ENCODE measurements at places on chromosomes 7 and 10. TPM values are rescaled to one million over a fixed set of nuclear protein-coding genes. Genes with fewer than 3 reads are reported as not detected.

CYP3A4 gene
- total RNA-seq: not detected

DNA sequence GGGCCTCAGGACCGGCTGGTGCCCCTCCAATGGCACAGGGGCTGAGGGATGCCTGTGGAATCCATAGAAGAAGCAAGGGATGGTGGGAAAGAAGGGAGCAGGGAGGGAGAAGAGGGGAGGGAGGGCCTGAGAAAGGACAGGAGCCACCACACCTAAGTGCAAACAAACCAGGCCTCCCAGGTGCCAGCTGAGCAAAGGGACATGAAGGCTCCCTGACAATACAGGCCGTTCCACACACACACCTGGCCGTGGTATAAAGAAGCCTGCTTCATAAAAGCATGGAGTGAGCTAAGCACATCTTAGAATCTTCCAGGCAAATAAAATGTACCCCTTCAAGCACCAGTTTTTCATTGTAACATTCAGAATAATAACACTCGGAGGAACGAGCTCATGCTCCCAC lies 54.0 kb downstream of the OAT start:
- no peak overlapping the region for H3K4me3 ChIP-seq
- H3K4me1 ChIP-seq: no peaks in the 10 kb centered on the region
- no peak overlapping the region for H3K27ac ChIP-seq
- H3K36me3 ChIP-seq: no peaks in the 10 kb centered on the region

IFIT1 gene
- total RNA-seq: 2.4 TPM

DNA sequence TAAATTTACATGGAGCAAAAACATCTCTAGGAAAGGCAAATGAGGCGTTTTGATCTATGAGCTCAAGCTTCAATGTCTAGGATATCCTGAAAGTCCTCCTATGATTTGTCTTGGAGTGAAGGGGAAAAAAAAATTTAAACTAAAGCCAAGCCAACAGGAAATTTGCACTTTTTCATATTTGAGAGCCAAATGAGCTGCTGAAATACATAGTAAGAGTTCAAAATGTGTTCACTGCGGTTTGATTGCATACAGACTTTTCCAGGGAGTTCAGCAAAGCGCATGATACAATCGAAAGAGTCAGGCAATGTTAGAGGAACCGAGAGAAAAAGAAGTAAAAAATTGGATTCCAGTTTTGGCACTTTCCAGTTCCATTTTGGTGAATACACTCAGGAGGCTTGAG lies 633.4 kb upstream of the MGMT start:
- no peak for DNase-seq
- no peaks in the 10 kb centered on the region for H3K4me1 ChIP-seq
- H3K36me3 ChIP-seq: no peaks in the 10 kb centered on the region
- peaks cover 9% of the 10 kb centered on the region for H3K27me3 ChIP-seq
- no peak overlapping the region for H3K27ac ChIP-seq

GRCh38 chr7:96826089-96826488 lies 116.4 kb upstream of the SEM1 start:
- no peak overlapping the region for H3K4me3 ChIP-seq
- no peak overlapping the region for H3K27ac ChIP-seq
- H3K27me3 ChIP-seq: no peaks in the 10 kb centered on the region
- H3K36me3 ChIP-seq: no peaks in the 10 kb centered on the region

DNA sequence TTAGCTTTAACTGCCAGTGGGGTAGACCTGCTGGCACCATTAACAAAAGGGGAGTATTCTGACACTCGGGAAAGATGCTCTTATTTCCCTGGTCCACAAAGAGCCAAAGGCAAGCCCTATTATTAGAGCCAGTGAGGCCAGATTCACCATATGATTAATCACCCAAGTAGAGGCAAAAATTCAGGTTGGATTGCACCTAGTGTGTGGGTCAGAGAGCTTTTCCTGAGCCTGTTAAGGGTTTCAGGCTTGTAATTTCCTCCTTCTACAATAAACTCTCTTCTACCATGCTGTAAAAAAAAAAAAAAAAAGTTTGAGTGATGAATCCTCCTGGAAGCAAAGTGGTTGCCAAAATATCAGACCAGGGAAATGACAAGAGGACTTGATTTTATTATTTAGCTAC lies 163.5 kb downstream of the MBL2 start:
- H3K27me3 ChIP-seq: no peaks in the 10 kb centered on the region
- H3K27ac ChIP-seq: no peak overlapping the region
- DNase-seq: no peak
- no peak overlapping the region for H3K4me3 ChIP-seq
- H3K4me1 ChIP-seq: no peaks in the 10 kb centered on the region

SORBS1 gene
- total RNA-seq: 0.56 TPM

RNLS gene
- 8.1 TPM for total RNA-seq

GRCh38 chr7:121741896-121742295 lies 131.1 kb upstream of the PTPRZ1 start:
- no peaks in the 10 kb centered on the region for H3K4me1 ChIP-seq
- H3K27ac ChIP-seq: no peak overlapping the region
- no peaks in the 10 kb centered on the region for H3K36me3 ChIP-seq
- H3K4me3 ChIP-seq: no peak overlapping the region
- no peak for DNase-seq

DNA sequence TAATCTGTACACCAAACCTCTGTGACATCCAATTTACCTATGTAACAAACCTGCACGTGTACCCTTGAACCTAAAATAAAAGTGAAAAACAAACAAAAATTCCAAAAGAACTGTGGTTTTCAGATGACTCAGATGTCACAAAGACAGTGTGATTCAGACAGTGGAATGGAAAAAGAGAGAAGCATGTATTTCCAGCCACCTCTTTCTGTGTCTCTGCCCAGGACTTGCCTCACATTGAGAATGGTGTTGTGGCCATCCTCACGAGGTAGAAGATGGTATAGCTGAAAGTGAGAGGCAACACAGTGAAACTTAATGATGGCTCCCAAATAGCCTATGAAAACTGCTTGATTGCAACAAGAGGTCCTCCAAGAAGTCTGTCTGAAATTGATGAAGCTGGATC lies 78.0 kb downstream of the ARL5B start:
- H3K27ac ChIP-seq: no peak overlapping the region
- H3K4me1 ChIP-seq: no peaks in the 10 kb centered on the region
- no peaks in the 10 kb centered on the region for H3K27me3 ChIP-seq
- no peaks in the 10 kb centered on the region for H3K36me3 ChIP-seq
- no peak for DNase-seq
- H3K4me3 ChIP-seq: no peak overlapping the region

DNA sequence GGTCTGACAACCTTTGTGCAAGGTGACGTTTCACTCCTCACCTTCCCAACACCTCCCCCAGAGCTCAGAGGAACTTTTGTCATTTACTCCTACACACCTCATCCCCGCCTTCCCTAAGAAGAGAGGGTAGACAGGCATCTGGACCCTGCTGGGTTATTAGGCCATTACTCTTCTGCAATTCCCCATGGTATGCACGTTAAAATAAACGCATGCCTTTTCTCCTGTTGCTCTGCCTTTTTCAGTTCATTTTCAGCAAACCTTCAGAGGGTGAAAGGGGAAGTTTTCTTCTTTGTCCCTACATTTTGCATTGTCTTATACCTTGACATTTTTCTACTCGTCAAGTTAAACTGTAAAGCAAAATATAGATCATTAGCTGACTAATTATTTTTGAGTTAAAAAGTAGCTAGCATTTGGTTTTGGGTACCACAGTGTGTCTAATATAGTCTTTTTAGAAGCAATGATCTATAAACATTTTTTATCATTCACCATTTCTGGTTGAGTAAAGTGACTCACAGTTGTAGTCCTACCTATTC lies 10.5 kb upstream of the EDRF1 start:
- no peaks in the 10 kb centered on the region for H3K4me1 ChIP-seq
- no peak for DNase-seq
- no peaks in the 10 kb centered on the region for H3K36me3 ChIP-seq

- H3K4me1 ChIP-seq: peaks cover 2% of the 10 kb centered on the region
- H3K27me3 ChIP-seq: no peaks in the 10 kb centered on the region
- no peak overlapping the region for H3K4me3 ChIP-seq
Measured at GRCh38 chr7:96589038-96589437, 120.6 kb downstream of the SEM1 start.

MET gene
- 5.7 TPM for total RNA-seq

DNA sequence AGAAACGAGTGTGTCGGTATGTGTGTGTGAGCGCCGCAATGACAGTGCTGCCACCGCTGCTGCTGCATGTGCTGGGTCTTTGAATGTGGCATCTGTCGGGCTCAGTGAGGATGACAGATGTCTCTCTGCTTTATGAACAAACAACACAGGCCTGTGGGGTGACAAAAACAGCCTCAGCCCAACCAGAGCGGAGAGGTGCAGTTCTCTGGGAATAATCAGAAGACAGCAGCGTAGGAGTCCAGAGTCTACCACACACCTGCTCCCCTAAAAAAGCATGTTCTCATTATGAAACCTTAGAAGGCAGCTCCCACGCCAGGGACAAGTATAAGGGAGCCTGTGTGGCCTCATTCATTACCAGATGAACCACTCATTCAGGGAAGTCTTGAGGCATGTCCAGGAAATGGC lies 278.3 kb downstream of the KCNMA1 start:
- no peak overlapping the region for H3K4me3 ChIP-seq
- DNase-seq: no peak
- H3K4me1 ChIP-seq: no peaks in the 10 kb centered on the region

DNA sequence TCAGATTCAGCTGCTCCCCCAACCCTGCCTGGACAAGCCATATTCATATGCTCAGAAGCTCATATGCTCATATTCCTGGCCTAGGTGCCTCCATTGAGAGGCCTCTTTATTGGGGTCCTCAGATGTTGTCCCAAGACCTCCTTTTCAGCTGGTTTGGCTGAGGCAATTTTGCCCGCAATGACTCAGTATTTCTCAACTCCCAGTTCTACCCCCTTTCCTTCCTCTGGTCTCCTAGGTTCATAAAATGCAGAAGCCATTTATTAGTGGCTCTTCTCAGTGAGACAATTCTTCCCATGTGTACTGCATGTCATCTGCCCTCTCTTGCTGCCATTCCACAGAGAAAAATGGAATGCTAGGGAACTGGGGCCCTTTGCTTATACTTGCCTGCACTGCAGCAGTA lies 110.7 kb downstream of the INHBA start:
- H3K27ac ChIP-seq: no peak overlapping the region
- H3K27me3 ChIP-seq: no peaks in the 10 kb centered on the region
- H3K36me3 ChIP-seq: no peaks in the 10 kb centered on the region
- no peak for DNase-seq

GRCh38 chr10:128009372-128010126 lies 102.6 kb downstream of the PTPRE start:
- no peaks in the 10 kb centered on the region for H3K4me1 ChIP-seq
- no peak for DNase-seq

MLXIPL gene
- 17.4 TPM for total RNA-seq

DNA sequence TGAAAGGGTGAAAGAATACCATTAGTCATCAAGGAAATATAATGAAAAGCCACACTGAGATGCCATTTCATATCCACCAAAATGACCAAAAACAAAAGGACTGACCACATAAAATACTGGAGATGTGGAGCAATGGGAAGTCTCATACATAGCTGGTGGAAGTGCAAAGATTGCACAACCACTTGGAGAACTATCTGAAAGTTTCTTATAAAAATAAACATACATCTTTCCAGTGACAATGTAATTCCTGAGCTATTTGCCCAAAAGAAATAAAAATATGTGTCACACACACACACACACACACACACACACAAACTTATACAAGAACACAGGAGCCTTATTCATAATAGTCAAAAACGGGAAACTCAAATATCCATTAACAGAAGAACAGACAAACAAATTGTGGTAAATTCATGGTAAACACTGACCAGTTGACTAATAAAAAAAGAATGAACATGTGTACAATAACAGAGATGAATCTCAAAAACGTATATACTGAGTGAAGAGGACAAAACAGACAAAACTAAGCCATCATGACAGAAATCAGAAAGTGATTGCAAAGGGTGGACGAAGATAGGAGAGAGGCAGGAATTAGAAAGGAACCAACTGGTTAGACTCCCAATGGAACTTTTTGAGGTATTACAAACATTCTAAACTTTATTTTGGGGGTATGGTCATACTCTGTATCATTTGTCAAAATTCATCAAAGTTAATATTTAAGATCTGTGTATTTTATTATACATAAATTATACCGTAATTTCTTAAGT lies 21.5 kb downstream of the WASL start:
- H3K27ac ChIP-seq: no peak overlapping the region
- DNase-seq: no peak
- H3K27me3 ChIP-seq: no peaks in the 10 kb centered on the region

GRCh38 chr7:32958046-32959025 lies 1.1 kb downstream of the FKBP9 start:
- peak overlapping the region; percentile 67 for H3K4me3 ChIP-seq
- DNase-seq: peak; percentile 62
- H3K27ac ChIP-seq: peak overlapping the region; percentile 73
- peaks cover 3% of the 10 kb centered on the region for H3K4me1 ChIP-seq

GRCh38 chr10:71211053-71211452 lies 1.3 kb upstream of the UNC5B start:
- no peak overlapping the region for H3K4me3 ChIP-seq
- H3K27me3 ChIP-seq: no peaks in the 10 kb centered on the region
- H3K36me3 ChIP-seq: no peaks in the 10 kb centered on the region
- H3K4me1 ChIP-seq: peaks cover 33% of the 10 kb centered on the region
- H3K27ac ChIP-seq: no peak overlapping the region

FAM180A gene
- total RNA-seq: not detected

HECW1 gene
- total RNA-seq: 0.57 TPM

All from A673 (cell line).